ENCODE measurements at places on chromosomes 3 and 15.

GRCh38 chr3:102205647-102206046 is 229.2 kb upstream of the ZPLD1 start:
- no peak for DNase-seq

- DNase-seq: no peak
Measured at GRCh38 chr3:196419386-196419785, 12.8 kb downstream of the UBXN7 start.

DNA sequence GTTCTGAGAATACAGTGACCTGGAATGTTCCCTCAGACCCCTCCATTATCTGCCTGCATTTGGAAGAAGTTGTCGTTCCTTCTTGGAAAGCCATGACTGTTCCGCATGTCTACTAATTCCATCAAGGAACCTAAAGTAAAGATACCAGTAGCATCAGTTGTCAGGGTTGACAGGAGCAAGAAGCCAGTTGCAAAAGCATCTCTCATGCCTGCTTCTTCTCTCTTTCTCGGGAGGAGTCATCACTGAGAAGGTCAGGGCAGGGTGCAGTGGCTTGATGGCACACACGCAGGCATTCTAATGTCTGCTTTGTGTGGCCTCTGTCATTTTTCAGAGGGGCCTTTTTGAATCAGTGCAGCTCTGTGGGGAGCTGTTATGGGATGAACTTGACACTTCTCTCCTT is 276.6 kb upstream of the TPM1 start:
- no peak for DNase-seq

GRCh38 chr3:186383026-186383993 is 21.3 kb upstream of the DGKG start:
- no peak for DNase-seq

- DNase-seq: peak; percentile 49
Measured at GRCh38 chr15:44081026-44082013, 113.8 kb downstream of the FRMD5 start.

- DNase-seq: no peak
Measured at GRCh38 chr3:18892756-18893155, 255.6 kb upstream of the KCNH8 start.

DNA sequence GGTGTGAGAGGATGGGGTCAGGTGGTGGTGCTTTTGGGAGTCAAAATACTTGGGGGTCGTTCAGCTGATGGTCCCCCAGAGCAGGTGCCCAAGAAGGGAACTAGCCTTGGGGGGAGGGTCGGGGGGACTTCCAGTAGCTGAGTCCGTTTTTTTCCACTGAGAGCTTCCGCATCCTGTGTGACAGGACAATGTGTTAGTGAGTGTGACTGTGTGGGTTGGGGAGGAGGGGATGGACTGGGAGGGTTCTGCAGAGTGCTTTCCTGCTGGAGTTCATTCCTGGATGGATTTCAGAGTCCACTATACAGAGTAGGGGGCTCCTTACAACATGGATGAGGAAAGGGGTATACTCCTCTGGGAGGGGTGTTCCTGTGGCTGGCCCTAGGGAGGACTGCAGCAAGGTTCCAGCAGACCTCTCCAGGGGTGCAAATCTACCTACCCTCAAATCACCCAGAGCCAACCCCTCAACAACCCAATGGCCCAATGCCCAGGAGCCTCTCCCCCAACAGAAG is 601 bp upstream of the HYAL2 start:
- DNase-seq: no peak

DNA sequence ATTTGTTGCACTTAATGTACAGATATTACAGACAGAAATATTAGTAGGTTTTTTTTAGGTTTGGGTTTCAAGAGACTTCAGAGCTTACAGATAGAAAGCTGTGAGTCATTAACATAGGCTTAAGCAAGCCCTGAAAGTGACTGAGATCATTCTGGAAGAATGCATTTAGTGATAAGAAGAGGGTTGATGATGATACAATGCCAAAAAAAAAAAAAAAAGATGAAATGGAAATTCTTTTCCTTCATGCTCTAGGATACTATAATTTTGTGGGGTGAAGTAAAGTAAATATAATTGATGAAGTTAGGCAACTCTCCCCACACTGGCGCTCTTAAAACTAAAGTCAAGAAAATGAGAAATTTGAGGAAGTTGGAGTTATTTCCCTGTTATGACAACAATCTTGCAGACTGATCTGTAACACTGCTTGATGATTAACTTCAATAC is 169.4 kb upstream of the ZNF385D start:
- peak; percentile 72 for DNase-seq

- no peak for DNase-seq
Measured at GRCh38 chr3:120982608-120983320, 74.8 kb downstream of the STXBP5L start.

GRCh38 chr3:101531473-101532086 is 18.6 kb upstream of the SENP7 start:
- no peak for DNase-seq
